ENCODE measurements at places on chromosomes 12 and 14.

GRCh38 chr12:114508529-114509129 is 102.7 kb upstream of the TBX5 start:
- peak; percentile 79 for DNase-seq

GRCh38 chr12:55829967-55830600 is 697 bp upstream of the DNAJC14 start:
- DNase-seq, result peak; percentile 41

GRCh38 chr14:94598816-94599655 is 13.2 kb upstream of the SERPINA3 start:
- DNase-seq, result peak; percentile 88

GRCh38 chr14:24837280-24838046 is 203.5 kb upstream of the GZMB start:
- DNase-seq, result peak; percentile 70

- no peak for DNase-seq
Observed at GRCh38 chr12:56778756-56779155, 15.6 kb downstream of the HSD17B6 start.

- peak; percentile 79 for DNase-seq
Observed at GRCh38 chr12:104588047-104588920, 131.5 kb downstream of the CHST11 start.

DNA sequence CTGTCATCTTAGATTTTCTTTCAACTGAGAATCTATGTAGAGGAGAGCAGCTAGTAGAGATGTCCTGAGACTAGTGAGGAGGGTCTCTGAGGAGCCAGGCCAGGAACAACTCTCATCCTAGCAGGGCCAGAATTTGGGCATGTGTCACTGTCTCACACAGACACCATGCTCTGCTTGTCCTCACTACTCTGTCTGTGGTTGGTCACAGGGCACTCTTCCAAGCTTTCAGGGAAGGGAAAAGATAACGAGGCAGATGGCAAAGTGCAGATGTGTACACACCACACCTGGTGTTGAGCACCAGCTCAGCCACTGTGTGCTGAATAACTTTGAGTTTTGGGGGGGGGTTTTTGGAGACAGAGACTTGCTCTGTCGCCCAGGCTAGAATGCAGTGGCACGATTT is 2.5 kb downstream of the SSPN start:
- no peak for DNase-seq
